ENCODE measurements at places on chromosomes 11 and 22.

- DNase-seq: no peak
These were observed 10.9 kb downstream of the MAPK8IP2 start for GRCh38 chr22:50611341-50612060.

DNA sequence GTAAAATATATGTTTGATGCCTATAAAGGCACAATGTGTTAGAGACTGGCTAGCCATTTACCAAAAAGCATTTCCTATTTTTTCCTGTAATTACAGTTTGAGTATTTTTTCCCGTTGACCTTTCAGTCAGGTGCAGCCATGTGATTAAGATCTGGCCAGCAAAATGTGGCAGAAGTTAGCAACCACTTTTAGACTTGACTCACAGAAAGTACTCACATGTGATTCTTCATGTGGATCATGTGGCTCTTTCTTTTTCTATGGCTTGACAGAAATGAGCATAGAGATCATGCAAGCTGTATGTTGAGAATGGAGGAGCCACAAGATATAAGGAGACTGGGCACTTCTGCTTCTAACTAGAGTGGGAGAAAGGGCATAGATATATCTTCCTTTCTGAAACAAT is 27.3 kb upstream of the RAB38 start:
- DNase-seq: peak; percentile 58

- no peak for DNase-seq
These were observed 50.7 kb downstream of the ZNRF3 start for GRCh38 chr22:28934026-28934425.

GRCh38 chr11:16296273-16296672 is 60.1 kb downstream of the SOX6 start:
- no peak for DNase-seq

- DNase-seq: no peak
These were observed 197.8 kb downstream of the MAML2 start for GRCh38 chr11:96145163-96145585.

DNA sequence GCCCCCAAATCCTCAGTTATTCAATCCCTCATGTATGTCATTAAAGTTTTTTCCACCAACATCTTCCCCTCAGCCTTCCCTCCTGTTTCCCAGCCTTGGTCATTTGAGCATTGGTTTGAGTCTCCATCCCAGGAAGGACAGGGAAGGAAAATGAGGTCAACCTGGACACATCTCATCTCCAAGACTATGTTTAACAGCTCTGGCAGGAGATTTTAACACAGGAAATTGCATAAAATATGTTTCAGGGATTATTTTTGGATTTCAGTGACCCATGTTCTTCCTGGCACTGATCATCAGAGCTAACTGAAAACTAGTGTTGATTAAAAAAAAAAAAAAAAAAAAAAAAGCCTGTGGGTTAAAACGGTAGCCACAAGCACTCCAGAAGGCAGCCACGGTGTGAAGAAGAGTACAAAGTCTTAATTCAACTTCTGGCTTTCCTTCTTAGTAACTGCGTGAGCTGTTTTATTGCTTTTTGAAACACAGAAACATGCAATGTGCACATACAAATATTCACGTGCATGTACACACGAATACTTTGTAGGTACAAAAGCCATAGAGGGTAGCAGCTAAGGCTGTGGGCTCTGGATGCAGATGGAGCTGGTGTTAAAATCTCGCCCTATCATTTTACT is 164.4 kb upstream of the DDI1 start:
- no peak for DNase-seq

DNA sequence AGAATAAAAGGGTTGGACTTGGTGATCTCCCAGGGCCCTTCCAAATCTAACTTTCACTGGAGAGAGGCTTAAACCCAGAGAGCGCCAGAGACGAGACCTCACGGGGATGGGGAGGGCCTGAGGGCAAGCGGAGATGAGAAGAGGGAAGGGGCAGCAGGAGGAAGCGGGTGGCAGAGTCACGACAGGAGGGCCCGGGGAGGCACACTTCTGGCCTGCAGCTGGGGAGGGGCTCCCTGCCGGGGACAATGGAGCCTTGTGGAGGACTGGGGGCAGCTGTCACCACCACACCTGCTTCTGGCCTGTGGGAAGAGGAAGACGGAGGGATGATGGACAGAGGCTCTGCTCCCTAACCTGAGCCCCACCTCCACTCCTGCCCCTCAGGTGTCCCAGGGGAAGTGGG is 40.2 kb downstream of the PDE2A start:
- no peak for DNase-seq

DNA sequence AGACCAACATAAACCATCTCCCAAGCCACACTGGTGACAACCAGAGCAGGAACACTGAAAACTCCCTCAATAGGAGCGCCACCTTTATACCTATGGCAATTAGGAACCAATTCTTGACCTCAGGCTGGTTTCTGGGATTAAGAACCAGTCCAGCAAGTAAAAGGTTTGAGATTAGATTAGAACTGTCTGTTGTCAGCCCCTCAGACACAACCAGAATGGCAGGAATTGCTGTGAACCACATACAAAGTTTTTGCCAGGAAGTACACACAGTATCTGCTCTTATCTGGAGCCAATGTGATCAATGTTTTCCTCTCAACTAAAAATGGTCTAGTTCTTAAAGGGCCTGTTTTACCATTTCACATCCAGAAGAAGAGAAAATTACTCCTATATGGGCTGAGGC is 55.2 kb downstream of the RBFOX2 start:
- no peak for DNase-seq

DNA sequence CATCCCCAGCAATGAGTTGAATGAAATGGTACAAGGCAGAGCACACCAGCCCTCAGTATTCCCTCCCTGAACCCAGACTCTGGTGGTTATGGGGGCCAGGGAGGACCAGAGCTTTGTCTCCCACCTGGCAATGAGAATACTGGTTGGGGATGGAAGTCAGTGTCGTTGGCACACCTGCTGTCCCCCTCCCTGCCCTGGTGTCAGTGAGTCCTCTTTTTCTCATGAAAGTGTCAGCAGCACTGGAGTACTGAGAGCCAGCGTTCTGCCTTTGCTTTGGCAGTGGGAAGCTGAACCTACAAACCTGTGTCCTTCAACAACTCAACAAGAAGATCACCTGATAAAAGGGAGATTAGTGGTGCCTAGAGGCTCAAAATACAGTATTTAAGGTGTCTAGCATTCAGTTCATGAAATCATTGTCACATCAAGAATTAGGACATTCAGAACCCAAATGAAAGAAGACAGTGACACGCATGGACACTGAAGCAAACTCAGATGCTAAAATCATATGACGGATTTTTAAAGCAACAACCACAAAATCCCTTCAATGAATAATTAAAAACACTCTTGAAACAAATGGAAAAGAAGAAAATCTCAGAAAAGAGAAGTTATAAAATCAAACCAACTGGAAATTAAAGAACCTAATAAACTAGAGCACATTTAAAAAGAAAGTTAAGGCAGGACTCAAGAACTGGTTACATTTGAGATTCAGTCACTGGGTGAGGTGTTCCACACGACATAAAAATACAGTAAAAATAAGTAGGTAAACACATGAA is 77.5 kb upstream of the VPREB1 start:
- DNase-seq: no peak
